ENCODE measurements at places on chromosomes 3 and 15.

- DNase-seq = peak; percentile 17
Observed at GRCh38 chr15:95291898-95292472, 1038.5 kb upstream of the NR2F2 start.

DNA sequence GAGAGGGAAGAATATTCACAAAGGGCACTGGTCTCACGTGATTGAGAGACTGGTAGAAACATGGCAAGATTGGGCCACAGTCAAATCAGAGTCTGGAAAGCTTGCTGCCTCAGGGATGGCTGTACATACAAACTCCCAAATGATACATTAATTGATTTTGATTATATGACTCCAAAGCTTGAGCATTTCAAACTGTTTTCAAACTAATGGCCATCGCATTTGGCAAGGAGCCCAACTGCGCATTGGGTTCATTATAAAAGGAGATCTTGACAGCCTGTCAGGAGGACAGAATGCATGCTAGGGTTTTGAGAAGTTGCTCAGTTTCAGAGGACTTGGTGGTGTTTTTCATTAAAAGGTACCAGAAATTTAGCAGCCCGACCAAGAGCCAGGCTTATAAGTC, 117.7 kb downstream of the PTPRG start:
- no peak for DNase-seq

DNA sequence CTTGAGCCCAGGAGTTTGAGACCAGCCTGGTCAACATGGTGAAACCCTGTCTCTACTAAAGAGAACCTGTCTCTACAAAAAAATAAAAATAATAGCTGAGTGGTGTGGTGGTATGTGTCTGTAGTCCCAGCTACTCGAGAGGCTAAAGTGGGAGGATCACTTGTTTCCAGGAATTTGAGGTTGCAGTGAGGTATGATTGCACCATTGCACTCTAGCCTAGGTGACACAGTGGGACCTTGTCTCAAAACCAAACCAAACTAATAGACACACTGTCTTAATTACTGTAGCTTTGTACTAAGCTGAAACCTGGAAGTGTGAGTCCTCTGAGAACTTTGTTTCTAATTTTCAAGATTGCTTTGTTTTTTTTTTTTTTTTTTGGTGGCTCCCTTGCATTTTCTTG, 30.4 kb downstream of the MGA start:
- peak; percentile 12 for DNase-seq

- no peak for DNase-seq
Observed at GRCh38 chr15:42275780-42276391, 2.7 kb upstream of the TMEM87A start.

- no peak for DNase-seq
Observed at GRCh38 chr3:163543662-163544061, 1534.6 kb downstream of the SI start.

DNA sequence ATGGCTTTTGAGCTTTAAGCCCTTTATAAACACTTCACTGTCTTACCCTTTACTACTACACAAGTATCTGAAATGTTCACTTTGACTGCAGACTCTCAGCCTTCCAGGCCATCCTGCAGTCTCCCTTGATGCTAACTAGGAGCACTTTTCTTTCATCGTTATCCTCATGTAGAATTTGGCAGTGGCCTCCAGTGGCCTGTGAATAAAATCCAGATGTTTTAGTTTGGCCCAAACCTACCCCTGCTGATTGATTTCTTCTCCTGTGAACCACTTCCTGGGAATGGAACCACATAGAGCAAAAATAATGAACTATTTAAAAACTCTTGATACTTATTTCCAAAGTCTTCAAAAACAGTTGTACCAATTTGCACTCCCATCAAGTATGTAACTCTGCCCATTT, 271.9 kb downstream of the FEZF2 start:
- DNase-seq = no peak

GRCh38 chr3:46010519-46011113, 15.0 kb upstream of the FYCO1 start:
- no peak for DNase-seq

DNA sequence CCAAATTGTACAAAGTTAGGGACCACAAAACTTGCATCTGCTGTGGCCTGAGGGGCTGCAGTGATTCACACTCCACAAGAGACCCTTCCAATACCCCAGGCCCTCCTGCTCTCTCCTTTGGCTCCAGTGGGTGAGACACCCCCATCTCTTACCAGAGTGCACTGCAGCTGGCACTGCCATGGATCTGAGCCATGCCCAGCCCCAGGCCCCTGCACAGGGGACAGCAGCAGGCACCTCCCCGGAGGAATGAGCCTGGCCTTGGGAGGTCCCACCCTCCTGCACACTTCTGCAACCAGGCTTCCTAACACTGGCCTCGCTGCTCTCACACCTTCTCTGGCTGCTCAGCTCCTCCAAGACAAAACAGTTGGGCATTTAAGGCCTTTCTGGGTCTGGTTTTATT, 16.3 kb upstream of the TSPAN3 start:
- no peak for DNase-seq

GRCh38 chr3:168249550-168250414, 154.1 kb upstream of the GOLIM4 start:
- peak; percentile 83 for DNase-seq

DNA sequence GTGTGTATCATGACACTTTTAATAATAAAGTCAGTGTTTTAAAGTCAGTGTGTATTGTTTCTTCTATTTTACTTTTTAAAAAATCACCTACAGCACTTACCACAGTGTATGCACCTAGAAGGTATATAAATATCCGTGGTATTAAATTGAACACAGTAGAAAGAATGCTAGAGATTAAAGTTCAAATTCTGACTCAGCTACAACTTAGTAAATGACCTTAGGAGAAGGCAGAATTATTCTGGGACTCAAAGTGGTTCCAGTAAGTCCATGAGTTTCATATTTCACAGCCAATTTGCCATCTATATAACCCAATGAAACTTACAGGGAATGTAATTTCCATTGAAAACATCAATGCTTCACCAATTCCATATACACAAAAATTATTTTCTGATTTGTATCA, 52.7 kb upstream of the MAP4 start:
- no peak for DNase-seq

DNA sequence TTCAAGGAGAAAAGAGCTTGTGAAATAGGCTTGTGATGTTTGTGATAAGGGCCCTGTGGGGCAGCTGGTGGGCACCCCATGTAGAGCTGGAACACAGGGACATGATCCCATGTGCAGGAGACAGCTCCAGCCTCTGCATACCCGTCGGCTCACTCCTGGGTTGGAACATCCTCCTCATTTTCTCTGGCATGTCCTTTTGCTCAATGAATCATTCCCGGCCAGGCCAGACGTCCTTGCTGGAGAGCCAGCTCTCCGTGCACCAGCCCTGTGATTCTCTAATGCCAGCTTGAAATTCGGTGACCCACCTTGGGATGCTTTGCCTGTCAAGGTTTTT, 77.3 kb downstream of the SMAD3 start:
- no peak for DNase-seq

- no peak for DNase-seq
Observed at GRCh38 chr3:126578702-126579101, 20.0 kb upstream of the C3orf22 start.

GRCh38 chr3:109831403-109831802, 494.1 kb upstream of the DPPA4 start:
- DNase-seq = no peak
